ENCODE measurements at places on chromosomes 3 and 15. TPM values are rescaled to one million over a fixed set of nuclear protein-coding genes. Genes with fewer than 3 reads are reported as not detected.
A peak's percentile ranks its signal among the peaks of the same experiment; 100 is the strongest.

ISLR gene
- 104 TPM for total RNA-seq

DNA sequence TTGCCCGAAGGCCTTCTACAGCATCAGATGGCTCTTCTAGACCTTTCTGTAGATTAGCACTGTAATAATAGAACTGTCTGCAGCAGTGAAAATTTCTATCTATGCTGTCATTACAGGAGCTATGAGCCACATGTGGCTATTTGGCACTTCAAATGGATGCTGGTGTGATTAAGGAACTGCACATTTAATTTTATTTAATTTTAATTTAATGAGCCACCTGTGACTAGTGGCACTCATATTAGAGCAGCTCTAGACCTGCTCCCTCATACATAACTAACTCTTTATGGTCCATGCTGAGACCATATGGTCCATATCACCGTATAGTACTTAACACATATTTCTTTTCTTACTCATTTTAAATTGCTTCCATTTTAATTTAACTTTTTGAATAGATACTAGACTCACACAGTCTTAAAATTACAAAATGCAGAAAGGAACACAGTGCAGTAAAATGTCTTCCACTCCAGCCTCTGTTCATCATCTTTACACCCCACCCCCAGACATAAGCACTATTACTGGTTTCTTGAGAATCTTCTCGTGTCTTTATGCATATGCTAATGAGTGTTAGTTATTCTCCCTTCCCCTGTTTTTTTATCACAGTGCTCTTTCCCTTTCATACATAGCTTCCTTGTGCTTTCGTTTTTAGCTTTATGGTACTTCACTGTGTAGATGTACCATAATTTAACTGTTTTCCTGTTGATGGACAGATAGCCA lies 9.6 kb downstream of the LSM3 start:
- no peaks in the 10 kb centered on the region for H3K27me3 ChIP-seq
- H3K4me1 ChIP-seq, result no peaks in the 10 kb centered on the region
- no peak for DNase-seq
- peaks cover 12% of the 10 kb centered on the region for H3K36me3 ChIP-seq
- H3K4me3 ChIP-seq, result no peak overlapping the region
- no peak overlapping the region for H3K27ac ChIP-seq

DNA sequence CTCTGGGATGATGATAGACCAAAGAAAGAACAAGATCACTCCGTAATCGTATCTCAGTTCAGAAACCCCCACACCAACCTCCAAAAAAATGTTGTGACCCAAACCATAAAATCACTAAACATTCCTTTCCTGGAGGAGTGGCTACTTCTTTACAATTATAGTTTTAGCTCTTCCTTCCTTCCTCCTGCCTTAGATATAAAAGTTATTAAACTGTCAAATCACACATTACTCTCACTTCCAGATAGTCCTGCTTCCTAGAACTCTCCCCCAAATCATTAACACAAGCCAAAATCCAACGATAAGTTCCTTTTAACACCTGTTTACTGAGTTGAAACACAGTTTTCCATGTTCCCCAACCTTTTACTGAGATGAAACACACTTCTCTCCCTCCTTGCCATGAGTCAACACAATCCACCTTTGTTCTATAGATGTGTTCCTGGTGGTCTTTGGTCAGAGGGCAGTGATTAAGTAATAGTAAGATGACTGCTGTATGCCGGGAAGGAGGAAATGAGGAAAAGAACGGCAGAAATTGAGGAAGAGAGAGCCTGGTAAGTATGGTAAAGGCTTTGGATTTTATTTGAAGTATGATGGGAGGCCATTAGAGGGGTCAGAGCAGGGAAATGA lies 8.3 kb upstream of the CRYGS start:
- no peak overlapping the region for H3K4me3 ChIP-seq
- no peak overlapping the region for H3K27ac ChIP-seq
- peaks cover 45% of the 10 kb centered on the region for H3K36me3 ChIP-seq
- no peaks in the 10 kb centered on the region for H3K27me3 ChIP-seq
- no peaks in the 10 kb centered on the region for H3K4me1 ChIP-seq

STAB1 gene
- total RNA-seq, result 31.8 TPM

GRCh38 chr3:21331321-21331720 lies 419.7 kb downstream of the ZNF385D start:
- H3K4me1 ChIP-seq, result no peaks in the 10 kb centered on the region

- no peak overlapping the region for H3K27ac ChIP-seq
- H3K36me3 ChIP-seq, result no peaks in the 10 kb centered on the region
- no peak for DNase-seq
These were observed 55.4 kb downstream of the MAGEF1 start for GRCh38 chr3:184656458-184656828.

DNA sequence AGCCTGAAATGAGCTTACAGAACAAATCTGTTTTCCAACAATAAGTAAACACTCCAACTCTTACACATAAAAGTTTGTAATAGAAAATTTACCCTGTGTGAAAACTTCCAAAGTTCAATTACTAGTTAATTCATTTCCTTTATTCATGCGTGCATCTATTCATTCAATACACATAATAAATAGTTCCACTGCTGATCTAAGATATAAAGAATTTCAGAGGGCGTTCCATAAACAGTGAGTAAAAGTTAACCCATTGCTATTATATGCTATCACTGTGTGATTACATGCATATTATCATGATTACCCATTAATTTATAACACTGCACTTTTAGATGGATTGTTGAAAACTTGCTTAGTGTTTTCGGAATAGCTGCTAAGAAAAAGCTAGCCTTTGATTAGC lies 36.2 kb upstream of the CFAP20DC start:
- no peaks in the 10 kb centered on the region for H3K36me3 ChIP-seq
- H3K27ac ChIP-seq, result no peak overlapping the region
- H3K4me1 ChIP-seq, result no peaks in the 10 kb centered on the region
- no peak overlapping the region for H3K4me3 ChIP-seq
- H3K27me3 ChIP-seq, result no peaks in the 10 kb centered on the region

GRCh38 chr3:153169793-153170383 lies 7.9 kb downstream of the RAP2B start:
- peaks cover 11% of the 10 kb centered on the region for H3K4me1 ChIP-seq
- H3K27ac ChIP-seq, result no peak overlapping the region
- no peak for DNase-seq

DNA sequence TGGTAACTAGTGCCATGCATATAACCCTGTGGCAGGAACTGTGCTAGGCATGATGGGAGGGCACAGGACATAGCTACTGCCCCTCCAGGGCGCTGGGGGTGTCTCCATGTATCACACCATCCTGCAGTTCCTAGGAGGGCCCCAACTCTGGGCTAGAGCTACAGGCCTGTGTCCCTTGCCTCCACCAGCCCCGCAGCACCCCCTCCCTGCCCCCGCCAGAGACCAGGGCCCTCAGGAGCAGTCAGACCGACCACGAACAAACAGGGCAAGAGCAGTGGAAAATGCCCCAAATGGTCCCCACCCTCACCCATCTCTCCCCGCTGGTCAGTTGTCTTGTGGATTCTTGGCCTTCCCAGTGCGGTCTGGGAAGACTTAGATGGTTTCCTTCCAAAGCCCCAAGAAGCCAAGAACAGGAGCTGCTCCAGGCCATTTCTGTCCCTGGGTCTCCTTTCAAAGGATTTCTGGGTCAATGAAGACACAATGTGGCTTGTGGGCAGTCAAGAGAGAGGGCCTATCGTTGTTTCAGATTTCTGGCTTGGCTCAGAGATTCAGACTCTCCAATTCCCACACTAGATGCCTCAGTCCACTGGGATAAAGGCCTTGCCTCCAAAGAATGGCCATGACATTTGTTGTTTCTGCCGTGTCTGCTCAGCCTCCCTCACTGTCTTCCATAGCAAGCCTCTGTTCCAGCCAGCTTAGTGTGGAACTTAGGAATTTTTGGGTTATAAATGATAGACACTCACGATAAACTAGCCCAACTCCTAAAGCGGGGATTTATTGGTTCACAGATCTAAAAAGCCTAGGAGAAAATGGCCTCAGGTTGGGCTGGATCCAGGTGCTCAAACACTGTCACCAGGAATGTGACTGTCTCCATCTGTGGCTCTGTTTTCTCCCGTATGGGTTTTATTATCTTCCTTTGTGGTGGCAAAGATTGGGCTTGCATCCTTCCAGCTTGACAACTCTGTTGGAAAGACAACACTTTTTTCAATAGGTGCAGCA lies 80.6 kb downstream of the LSM3 start:
- DNase-seq, result no peak
- H3K4me1 ChIP-seq, result no peaks in the 10 kb centered on the region
- no peaks in the 10 kb centered on the region for H3K36me3 ChIP-seq
- H3K27ac ChIP-seq, result no peak overlapping the region

SI gene
- not detected for total RNA-seq

DNA sequence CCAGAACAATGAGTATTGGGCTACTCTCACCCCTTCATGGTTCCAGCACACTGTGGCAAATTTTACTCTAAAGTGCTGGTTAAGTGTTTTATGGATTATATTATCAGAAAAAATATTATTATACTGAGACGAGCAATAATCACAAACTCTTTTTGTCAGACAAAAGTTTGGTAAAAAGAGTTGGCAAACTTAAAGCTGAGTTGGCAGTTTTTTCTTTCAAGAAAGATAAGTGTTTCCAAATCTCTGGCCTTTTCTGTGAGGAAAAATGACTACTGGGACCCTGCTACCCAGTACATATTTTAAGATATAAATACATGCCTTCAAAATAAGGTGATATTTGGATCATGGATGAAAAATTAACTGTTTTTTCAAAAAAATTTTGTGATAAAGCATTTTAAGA lies 471.5 kb upstream of the IL12A start:
- H3K27me3 ChIP-seq, result no peaks in the 10 kb centered on the region
- H3K27ac ChIP-seq, result no peak overlapping the region
- no peak for DNase-seq
- no peak overlapping the region for H3K4me3 ChIP-seq
- no peaks in the 10 kb centered on the region for H3K36me3 ChIP-seq
- H3K4me1 ChIP-seq, result no peaks in the 10 kb centered on the region

GRCh38 chr3:37141676-37142075 lies 32.7 kb downstream of the LRRFIP2 start:
- DNase-seq, result no peak
- H3K4me3 ChIP-seq, result no peak overlapping the region
- no peak overlapping the region for H3K27ac ChIP-seq
- no peaks in the 10 kb centered on the region for H3K27me3 ChIP-seq

DNA sequence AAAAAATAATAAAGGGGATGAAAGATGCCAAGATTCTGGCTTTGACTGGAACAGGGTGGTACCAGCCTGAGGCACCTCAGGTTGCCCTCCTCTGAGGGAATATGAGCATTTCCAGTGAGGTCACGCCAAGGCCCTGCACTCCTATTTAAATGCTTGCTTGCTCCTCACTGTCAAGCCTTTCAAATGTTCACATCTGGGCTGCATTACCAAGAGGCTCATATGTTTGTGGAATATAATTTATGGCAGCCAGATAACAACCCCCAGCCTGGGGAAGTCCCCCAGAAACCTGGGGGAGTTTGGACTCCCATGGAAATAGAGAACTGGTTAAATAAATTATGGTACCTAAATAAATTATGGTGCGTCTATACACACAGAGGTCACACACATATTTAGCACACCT lies 88.4 kb downstream of the FRMD4B start:
- DNase-seq, result no peak
- no peak overlapping the region for H3K27ac ChIP-seq
- H3K27me3 ChIP-seq, result no peaks in the 10 kb centered on the region
- H3K36me3 ChIP-seq, result peaks cover 4% of the 10 kb centered on the region

DNA sequence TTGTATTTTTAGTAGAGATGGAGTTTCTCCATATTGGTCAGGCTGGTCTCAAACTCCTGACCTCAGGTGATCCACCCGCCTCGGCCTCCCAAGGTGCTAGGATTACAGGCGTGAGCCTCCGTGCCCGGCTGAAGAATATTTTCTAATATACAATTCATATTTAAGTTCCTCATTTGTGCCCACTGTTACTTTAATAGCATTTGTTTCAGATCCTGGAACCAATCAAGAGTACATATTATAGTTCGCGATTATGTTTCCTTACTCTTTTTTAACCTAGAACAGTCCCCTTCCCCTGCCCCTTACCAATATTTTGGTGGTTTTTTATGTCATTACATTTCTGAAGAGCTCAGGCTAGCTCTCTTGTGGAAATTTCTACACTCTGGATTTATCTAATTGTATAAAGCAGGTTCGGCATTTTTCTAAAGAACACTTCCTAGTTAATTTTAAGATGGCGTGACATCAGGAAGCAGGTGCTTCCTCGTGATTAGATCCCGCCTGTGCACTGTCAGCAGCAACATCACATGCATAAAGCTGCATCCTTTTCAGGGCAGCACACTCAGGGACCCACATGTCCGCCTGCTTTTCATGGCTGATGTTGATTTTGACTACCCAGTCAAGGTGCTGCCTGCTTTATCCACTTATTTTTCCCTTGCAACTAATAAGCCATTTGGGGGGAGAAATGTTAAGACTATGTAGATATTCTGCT lies 88.7 kb upstream of the EPHB3 start:
- peak; percentile 37 for DNase-seq
- no peaks in the 10 kb centered on the region for H3K36me3 ChIP-seq
- peak overlapping the region; percentile 20 for H3K27ac ChIP-seq
- H3K4me3 ChIP-seq, result no peak overlapping the region
- no peaks in the 10 kb centered on the region for H3K27me3 ChIP-seq

SH3BP5 gene
- 60.2 TPM for total RNA-seq

GRCh38 chr15:91050128-91050455 lies 27.7 kb upstream of the VPS33B start:
- H3K4me1 ChIP-seq, result no peaks in the 10 kb centered on the region
- H3K27me3 ChIP-seq, result no peaks in the 10 kb centered on the region

DNA sequence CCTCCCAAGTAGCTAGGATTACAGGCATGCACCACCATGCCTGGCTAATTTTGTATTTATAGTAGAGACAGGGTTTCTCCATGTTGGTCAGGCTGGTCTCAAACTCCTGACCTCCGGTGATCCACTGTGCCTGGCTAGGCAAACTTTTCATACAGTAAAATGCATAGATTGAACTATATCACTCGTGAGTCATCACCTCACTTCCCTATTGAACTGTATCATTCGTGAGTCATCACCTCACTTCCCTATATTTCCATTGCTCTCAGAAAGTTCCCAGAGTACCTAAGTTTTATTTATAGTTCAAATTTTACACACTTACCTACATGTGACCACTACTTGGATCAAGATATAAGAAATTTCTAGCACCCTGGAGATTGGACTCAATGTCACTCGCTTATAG lies 73.6 kb upstream of the ACAD9 start:
- peaks cover 65% of the 10 kb centered on the region for H3K4me1 ChIP-seq
- no peak overlapping the region for H3K27ac ChIP-seq
- H3K36me3 ChIP-seq, result peaks cover 2% of the 10 kb centered on the region
- DNase-seq, result no peak

FBXW12 gene
- total RNA-seq, result not detected

NTRK3 gene
- total RNA-seq, result 2.5 TPM
